ENCODE measurements at places on chromosomes 13 and 19.

DNA sequence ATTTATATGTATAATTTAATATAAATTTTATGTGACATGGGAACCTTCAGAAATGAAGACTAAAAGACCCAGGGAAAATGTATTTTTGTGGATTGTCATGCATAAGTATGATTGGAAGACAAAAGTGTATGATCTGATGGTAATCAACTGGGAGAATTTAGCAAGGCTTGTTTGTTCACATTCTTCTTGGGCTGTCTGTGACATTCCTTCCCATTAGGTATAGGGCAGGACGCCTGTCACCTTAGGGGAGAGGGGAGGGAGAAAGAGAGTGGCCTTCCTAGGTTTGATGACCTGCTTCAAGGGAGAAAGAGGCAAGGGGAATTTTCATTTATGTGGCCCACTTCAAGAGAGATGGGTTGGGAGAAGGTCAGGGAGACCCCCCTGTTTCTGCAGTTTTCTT lies 22.4 kb downstream of the PIBF1 start:
- no peak for DNase-seq

DNA sequence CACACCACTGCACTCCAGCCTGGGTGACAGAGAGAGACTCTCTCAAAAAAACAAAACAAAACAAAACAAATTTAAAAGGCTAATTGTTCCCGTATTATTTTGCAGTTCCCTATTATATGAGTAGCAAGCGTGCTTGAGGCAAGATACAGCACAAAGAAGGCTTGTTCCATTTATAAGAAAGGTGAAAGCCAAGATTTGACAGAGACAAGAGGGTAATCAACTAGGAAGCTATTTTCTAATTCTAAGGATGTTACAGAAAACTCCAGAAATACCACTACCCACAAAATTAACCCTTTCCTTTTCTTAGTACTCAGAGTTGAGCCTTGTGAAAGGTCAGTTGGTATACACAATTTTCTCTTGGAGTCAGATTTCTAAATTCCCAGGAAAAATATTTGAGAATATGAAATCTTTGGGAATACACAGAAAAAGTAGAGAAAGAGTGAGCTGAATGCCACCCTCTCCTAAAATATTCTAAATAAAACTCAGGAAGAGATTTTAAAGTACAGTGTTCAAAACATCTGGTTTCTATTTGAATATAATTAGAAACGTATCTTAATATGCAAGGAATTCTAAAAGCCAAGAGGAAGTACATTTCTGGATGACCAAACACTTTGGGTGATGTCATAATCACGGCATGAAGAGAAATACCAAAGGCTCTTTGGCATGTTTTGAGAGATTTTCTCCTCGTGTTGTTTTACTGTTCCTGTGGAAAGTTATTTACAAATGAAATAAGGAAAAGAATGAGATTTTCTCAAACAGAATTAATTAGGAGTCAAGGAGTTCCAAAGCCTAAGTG lies 63.0 kb upstream of the FLT1 start:
- DNase-seq: no peak

DNA sequence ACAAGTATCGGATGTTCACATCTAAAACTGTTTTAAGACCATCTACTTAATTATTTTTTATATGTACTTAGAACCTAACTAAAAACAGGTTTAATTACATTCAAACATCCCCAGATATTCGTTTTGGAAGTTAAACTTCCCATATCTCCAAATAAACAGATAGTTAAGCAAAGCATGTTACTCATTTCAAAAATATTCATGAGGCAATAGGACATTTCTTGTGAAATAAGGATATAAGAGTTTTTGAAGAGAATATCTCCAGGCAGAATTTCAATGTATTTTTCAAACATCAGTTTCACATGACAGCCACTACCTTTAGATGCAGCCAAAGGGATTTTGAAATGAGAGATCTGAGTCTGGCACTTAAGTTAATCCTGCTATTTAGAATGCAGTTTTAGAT lies 697.5 kb downstream of the SLITRK1 start:
- DNase-seq: no peak

- DNase-seq: no peak
Measured at GRCh38 chr19:51188227-51188559, 36.7 kb upstream of the CD33 start.

DNA sequence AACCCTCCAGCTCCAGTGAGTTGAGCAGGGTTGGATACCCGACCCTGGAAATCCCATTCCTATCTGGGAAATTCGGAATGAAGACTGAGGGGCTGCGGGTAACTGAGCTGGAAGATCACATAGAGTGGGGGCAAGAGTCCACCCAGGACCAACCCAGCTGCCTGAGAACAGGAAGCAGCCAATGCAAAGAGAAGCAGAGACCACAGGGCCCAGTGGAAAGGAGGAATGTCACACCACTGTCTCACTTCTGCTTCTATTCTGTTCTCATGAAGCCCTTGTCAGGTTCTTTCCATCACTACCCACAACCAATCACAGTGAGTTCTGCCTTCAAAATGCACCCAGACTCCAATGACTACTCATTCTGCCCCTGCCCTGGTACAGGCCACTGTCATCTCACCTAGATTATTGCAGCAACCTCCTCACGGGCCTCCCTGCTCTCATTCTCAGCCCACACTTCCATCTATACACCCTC lies 15.3 kb downstream of the DYRK1B start:
- no peak for DNase-seq

Measured in CD4-positive, alpha-beta T cell treated with Interleukin-2 at 100 ng/mL for 4 hours (primary cell).